ENCODE measurements at places on chromosomes 1 and 21.

- no peak for ATAC-seq
Observed at GRCh38 chr1:167325151-167325550, 104.5 kb downstream of the POU2F1 start.

- ATAC-seq, result no peak
Observed at GRCh38 chr1:65483993-65484754, 63.7 kb downstream of the LEPR start.

DNA sequence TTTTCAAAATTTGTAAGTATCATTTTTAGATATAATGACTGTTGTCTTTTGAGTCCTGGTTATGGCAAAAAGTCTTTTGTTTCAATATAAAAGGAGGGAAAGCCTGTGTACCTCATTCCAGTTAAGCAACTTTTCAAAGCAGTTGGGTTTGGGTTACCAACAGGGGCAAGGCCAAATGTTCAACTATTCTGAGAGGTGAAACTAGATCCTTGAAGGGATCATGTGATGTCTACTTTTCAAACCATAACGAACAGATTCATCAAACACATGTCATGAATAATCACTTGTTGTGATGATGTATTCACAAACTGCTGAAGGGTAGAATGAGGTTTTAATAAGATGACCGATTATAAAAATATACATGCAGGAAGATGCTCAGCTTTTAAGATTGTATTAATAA lies 171.3 kb downstream of the HHAT start:
- no peak for ATAC-seq

DNA sequence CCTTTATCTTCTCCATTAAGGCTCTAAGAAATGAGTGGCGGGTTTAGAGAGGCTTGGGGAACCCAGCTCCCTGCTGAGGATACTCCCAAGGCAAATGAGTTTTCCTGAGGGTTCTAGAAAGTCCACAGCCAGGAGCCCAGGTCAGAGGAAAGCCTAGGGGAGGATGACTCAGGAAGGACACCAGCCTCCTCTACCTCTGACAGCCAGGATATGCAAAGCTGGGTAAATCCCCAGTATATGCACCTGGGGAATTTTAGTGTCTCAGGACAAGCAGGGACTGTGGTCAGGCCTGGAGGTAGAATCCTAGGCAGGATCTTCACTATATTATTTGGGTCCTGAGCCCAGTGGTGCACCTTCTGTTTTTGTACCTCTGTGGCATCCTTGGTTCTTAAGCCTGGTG lies 23.5 kb upstream of the WNT4 start:
- peak; percentile 55 for ATAC-seq

All from esophagus mucosa (tissue), 1 donor.